ENCODE measurements at places on chromosomes 11 and 22. TPM values are rescaled to one million over a fixed set of nuclear protein-coding genes. Genes with fewer than 3 reads are reported as not detected.

Gene LRRN4CL
- 1.0 TPM for total RNA-seq

Gene PRG2
- total RNA-seq, result not detected

Gene IL10RA
- 0.48 TPM for total RNA-seq

Gene UPK3A
- 0.62 TPM for total RNA-seq

Gene OR5P2
- 0.26 TPM for total RNA-seq

Gene POTEH
- total RNA-seq, result not detected

Gene KCNC1
- 1.8 TPM for total RNA-seq

Gene LARGE1
- 62.4 TPM for total RNA-seq

Gene TRIM49
- total RNA-seq, result not detected

Gene RHOD
- total RNA-seq, result 21.2 TPM

Gene SLC22A6
- total RNA-seq, result not detected

Gene PKDREJ
- 0.05 TPM for total RNA-seq

Gene GLYATL2
- total RNA-seq, result not detected

Gene FAM227A
- total RNA-seq, result 5.0 TPM

Gene OR51M1
- not detected for total RNA-seq

Gene C11orf97
- not detected for total RNA-seq

Gene PKNOX2
- 0.95 TPM for total RNA-seq

Gene LMO1
- total RNA-seq, result 2.1 TPM

Gene NLRP14
- 0.12 TPM for total RNA-seq

Gene CBX6
- 116 TPM for total RNA-seq

Gene CTSC
- total RNA-seq, result 155 TPM

Gene MS4A6E
- total RNA-seq, result not detected

Gene FLRT1
- total RNA-seq, result 0.26 TPM

Gene IGSF9B
- 10.6 TPM for total RNA-seq

Gene C22orf23
- total RNA-seq, result 0.70 TPM

Gene MYEOV
- total RNA-seq, result 4.1 TPM

Gene IGSF22
- 0.07 TPM for total RNA-seq

Gene PTGDR2
- 2.6 TPM for total RNA-seq

Gene NPTXR
- 6.9 TPM for total RNA-seq

Gene MRGPRX4
- total RNA-seq, result not detected

Gene SGSM1
- 5.1 TPM for total RNA-seq

Gene RASD2
- total RNA-seq, result 0.21 TPM

Gene ARHGAP42
- total RNA-seq, result 22.6 TPM

Gene CYP2D6
- total RNA-seq, result 4.0 TPM

Gene FAM181B
- 3.1 TPM for total RNA-seq

Gene OR2AT4
- not detected for total RNA-seq

Gene CECR2
- 7.9 TPM for total RNA-seq

Gene OVOL1
- total RNA-seq, result 39.8 TPM

Gene TCN2
- 14.5 TPM for total RNA-seq

Gene POLR2L
- 106 TPM for total RNA-seq

Measured in type B pancreatic cell (in vitro differentiated cells).